ENCODE measurements at places on chromosomes 4 and X.

DNA sequence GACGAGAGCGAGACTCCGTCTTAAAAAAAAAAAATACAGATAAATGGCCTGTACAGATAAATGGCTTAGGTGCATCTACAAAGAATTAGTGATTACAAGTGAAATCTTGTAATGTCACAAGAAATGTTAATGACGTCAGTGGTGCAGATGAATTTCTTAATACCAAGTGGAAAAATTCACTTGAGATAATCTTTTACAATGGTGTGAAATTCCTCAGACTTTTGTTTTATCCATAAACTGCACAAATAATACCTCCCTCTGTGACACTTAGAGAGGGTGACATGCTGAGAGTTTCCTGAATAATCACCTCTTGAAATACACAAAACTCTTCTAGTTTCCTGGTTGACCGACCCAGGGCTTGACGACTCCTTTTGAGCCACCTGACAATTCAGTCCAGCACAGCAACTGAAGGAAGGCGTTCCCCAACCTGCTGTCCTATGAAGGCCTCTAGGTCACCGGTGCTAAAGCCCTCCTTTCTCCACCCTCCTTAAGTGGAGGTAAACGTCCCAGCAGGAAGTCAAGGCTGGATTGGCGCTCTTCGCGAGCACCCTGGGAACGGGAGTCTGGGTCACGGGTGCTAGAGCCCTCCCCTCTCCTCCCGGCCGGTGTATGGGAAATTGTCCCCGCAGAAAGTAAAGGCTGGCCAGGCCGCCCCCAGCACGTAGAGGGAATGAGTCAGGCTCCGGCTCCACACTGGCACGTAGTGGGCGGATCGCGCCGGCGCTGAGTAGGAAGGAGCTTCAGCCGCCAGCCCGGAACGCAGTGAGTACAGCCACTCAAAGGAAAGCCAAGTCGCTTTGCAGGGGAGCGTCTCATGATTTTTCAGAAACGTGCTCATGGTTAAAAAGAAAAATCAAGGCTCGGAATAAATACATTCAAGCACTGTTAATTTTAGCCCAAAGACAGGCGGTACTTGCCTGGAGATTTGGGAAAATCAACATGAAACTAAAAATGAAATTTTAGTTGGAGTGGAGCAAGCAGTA lies at the start of gene TMEM144:
Gene TMEM144, plus strand, starts transcription at position 662 of the 983 bp plus-strand sequence. CDS start 2,182 bp downstream, outside the sequence.
- peak; percentile 65 for DNase-seq

DNA sequence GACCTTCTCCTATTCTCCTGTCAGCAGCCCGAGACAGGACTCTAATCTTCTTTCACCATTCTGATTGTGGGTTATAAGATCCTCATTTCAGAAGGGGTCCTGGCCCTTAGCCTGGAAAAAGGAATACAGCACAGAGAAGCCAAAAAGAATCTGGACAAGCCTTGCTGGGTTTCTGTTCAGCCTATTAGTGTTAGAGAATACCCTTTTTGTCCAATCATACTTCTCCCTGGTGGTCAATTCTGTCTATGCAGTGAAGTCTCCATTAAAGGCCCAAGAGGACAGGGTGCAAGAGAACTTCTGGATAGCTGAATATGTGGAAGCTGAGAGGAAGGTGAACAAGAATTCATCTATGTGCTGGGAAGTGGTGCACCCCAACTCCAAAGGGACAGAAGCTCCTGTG lies 105.7 kb upstream of the AGA start:
- no peak for DNase-seq

DNA sequence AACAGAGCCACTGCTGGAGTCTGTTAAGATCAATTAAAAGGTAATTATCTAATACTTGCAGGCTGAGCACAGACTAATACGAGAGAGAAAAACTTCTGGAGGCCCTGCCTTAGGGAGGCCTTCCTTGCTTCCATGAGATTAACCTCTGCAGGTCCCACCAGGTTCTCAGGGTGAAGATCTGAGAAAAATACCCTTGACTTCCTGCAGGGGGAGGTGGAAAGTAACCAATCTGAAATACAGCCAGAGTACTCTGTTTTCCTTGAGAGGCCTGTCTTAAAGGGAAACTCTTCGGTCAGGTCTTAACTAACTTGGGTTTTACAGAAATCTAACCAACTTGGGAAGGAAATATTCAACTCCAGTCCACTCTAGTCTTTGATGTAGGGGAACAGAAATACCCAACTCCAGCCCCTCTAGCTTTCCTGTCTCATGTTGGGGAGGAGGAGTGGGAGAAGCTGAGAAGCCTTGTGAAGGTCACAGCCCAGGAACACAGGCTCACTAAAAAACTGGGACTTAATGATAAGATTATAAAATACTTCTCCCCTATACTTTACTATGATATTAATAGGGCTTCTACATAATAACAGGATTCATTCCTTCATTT lies 77.1 kb downstream of the TBCK start:
- DNase-seq, result peak; percentile 1

- DNase-seq, result no peak
Measured at GRCh38 chrX:154440623-154441357, 3.2 kb upstream of the FAM50A start.

- DNase-seq, result no peak
Measured at GRCh38 chr4:77827343-77827742, 8.2 kb upstream of the CNOT6L start.

DNA sequence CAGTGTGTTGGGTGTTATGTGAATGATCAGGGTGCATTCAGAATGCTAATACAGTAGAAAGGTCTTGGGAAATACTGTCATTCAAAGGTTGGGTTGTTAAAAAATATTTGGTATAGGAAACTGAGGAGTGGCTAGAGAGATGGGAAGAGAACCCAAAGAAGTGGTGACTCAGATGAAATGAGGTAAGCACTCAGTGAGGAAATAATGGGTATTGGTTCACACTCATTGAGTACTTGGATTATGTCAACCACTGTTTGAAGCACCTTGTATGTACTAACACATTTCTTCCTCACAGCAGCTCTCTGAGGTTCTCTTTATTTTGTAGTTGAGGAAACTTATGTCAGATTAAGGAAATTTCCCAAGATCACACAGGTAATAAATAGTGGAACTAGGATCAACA lies 40.8 kb upstream of the NUDT6 start:
- DNase-seq, result no peak

GRCh38 chr4:7843831-7844593 lies 95.6 kb downstream of the AFAP1 start:
- DNase-seq, result peak; percentile 28

DNA sequence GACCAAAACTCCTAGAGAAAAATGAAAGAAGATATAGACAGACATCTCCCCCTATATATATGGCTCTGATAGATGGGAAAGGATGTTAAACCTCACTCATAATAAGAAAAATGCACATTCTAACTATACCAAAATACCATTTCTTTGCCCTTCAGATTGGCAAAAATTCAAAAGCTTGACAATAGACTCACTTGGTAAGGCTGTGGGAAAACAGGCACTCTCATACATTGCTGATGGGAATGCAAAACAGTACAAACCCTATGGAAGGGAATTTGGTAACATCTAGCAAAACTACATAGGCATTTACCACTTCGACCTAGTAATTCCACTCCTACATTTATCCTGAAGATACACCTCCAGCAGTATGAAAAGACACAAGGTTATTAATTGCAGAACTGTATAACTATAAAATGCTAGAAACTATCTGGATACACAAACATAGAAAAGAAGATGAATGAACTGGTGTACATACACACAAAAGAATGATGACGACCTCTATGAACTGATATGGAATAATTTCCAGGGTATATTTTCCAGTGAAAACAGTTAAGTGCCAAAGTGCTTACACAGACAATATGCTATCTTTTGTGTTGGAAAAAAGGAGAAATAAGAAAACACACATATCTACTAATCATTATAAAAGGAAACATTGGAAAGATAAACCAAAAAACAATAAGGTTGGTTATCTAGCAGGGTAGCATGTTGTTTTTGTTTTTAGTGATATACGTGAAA lies 48.5 kb downstream of the WDFY3 start:
- no peak for DNase-seq

- peak; percentile 28 for DNase-seq
Measured at GRCh38 chr4:76696109-76696508, 201.8 kb downstream of the SOWAHB start.

DNA sequence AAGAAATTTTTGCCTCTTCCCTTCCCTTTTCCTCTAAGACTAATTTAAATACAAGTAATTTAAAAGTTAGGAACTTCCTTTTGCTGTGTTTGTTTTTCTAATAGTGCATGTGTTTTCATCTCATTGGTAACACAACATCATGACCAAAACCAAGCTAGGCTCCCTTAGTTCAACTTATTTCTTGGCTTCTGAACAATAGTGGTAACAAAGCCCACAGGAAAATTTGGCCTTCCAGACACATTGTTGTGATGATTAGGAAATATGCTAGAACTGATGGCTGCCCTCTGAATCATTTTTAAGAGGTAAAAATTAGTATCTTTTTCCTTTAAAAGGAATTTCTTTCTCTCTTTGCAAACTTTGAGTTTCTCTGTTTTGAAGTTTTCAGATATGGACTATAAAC lies 25.5 kb upstream of the TEC start:
- DNase-seq, result no peak

GRCh38 chr4:163467082-163467770 lies 6.3 kb downstream of the TKTL2 start:
- no peak for DNase-seq

DNA sequence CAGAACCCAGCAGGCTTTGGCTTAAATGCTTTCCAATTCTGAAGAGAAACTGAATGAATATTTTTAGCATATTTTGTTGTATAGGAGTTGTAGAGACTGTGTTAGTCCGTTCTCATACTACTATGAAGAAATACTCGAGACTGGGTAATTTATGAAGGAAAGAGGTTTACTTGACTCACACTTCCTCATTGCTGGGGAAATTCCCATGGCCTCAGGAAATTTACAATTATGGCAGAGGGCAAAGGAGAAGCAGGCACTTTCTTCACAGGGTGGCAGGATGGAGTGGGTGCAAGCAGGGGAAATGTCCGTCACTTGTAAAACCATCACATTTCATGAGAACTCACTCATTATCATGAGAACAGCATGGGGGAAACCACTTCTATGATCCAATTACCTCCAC lies 291.7 kb downstream of the PACRGL start:
- no peak for DNase-seq

DNA sequence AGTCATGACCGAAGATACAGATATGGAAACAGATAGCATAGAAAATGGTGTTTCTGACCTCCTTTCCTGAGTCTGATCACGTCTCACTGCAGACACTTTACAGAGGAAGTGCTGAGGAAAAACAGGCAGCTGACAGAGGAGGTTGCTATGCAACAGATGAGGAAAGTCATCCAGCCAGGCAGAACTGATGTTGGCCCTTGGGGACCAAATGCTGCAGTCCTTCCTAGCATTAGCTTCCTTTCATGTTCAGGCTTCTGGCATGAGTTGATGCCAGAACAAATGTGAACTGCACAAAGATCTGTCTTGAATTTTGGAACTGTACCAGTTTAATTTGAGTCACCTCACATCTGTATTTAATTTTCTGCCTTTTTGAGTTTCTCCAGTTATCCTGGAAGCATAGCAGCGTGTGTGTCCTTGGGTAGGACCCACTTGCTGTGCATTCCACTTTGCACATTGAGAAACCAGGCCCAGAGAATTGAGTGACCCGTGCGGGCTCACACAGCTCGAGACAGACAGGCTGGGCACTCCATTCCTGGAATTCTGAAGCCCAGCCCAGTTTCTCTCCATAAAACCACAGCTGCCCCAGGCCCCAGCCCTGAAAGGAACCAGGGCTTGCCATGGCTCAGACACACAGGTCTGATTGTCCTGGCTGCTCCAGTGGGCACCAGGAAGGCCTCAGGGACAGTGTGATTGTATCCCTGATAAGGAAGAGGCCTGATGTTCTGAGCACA lies 1.4 kb upstream of the MAGED1 start:
- peak; percentile 41 for DNase-seq

DNA sequence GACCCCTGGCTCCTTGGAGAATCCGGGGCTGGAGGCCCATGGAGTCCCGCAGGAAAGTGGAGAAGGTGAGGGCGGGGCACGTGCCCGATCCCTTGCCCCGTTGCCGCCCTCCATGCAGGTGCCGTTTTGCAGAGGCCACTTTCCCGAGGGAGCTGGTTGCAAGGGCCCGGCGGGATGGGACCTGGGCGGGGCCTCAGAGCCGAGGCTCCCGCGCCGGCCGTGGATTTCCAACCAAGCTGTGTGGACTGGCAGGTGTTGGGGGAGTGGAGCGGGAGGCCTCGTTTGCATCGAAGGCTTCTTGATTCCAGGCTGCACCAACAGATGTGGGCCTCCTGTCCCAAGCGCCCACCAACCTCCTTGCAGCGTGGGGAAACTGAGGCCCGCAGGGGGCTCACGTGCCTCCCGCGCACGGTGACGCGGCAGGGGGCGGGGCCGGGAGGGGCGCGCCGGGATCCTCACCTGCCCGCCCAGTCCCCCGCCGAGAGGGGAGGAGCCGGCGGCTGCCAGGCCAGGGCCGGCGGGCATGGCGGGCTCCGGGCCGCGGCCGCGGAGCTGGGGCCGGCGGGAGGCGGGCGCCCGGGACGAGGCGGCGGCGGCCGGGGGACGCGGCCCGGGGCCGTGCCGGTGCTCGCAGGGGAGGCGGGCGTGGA lies 24.9 kb downstream of the SH3BP2 start:
- DNase-seq, result peak; percentile 16

DNA sequence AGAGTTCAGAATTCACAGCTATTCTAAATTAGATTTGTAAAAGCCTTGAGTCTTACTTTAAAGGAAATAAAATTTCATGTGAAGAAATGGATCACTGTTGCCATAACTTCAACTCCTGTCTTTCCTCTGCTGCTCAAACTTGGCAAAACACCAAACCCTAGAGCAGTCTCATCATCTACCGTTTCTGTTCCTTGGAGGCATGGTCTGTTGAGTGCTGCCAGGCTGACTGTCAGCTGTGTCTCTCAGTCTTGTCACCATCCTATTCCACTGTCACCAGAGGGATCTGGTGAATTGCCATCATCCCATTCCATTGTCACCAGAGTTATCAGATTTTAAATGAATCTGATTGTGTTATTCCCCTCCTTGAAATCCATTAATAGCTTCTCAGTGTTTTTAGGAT lies 55.6 kb downstream of the STIM2 start:
- DNase-seq, result no peak

DNA sequence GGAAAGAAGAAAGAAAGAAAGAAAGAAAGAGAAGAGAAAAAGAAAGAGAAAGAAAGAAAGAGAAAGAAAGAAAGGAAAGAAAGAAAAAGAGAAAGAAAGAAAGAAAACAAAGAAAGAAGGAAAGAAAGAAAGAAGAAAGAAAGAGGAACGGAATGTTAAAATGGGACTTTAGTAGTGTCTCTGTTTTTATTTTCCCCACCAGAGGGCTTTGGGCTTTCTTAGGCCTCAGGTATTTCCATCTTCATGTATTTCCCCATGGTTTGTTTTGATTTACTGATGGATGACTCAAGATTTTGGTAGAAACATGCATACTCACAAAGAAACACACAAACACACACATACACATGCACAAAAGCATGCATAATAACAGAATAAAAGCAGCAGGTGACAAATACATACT lies 181.2 kb downstream of the AFF2 start:
- no peak for DNase-seq

DNA sequence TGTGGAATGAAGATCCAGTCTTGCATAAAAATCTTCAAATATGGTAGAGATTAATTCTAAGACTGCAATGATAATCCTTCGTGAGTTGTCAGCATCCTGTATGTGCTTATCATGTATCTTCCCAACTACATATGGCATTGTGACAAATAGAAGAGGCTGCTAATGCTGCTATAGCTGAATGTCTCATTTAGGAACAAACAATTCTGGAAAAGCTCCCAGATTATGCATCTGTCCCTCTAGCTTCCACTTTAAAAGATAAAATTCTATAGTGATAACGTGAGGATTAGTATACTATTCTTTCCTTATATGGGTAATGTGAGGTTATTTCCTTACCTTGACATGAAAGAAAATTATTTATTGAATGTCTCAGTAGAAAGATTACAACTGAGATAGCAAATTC lies 930.9 kb downstream of the DMD start:
- DNase-seq, result no peak

- DNase-seq, result no peak
Measured at GRCh38 chr4:114866901-114867670, 246.3 kb downstream of the NDST4 start.

All from NCI-H510A treated with DMSO at 0.1 percent for 48 hours (cell line).